Activated T-helper 2 cell treated with anti-CD3 and anti-CD28 coated beads, Interferon-gamma antibody, Interleukin-2, Interleukin-4, amounts not matched to agents 10 μg/mL and 5 μg/mL and 100 μg/mL, durations not matched to agents 14 hours and 24 hours and 36 hours (primary cell): ENCODE measurements at places on chromosomes 4 and X.

DNA sequence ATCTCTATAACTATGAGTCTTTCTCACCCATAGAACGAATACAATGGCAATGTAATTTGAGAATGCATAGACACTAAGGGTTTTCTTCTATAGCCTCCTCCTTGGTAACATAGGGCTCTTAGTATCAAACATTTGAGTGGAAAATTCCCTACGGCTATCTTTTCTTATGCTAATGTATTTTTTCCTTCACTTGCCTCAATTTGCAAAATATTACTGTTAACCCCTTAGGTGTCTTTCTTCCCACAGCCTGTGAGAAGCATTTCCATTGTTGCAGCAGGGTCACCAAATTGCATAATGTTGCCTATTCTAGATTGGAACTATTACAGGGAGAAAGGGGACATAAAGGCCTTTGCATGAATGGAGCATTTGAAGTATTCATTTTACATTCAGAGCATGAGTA is 140.5 kb upstream of the RAPGEF2 start:
- DNase-seq: no peak

DNA sequence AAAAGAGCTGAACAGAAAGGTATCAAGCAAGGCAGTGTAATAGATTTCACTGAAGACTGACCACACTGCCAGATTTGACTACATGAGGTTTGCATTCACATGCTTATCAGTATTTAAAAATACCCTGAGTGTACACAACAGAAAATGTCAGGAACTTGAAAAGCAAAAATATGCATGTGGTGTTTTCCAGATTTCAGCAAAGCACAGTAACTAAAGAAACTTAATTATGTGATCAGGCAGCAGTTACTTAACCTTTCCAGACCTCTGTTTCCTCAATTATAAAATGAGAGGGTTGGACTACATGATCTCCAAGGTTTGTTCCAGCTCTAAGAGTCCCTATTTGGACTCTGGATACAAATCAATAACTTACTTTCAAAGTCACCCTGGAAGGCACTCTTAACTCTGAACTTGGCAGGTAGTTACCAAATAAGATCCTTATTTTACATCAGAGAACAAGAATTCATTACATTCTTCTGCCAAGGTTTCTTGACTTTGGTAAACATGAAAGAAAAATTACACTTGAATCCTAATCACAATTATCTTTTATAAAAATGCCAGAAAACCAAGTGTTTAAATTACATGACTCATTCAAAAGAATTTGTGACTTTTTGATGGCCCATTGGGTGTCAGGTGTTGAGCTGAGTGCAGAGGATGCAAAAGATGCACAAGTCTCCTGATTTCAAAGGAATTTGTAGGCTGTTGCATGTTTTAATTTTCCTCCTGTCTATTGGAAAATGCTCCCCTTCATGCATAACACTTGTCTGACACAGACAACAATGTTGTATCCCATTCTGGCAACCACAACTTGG is 241.6 kb downstream of the MGST2 start:
- no peak for DNase-seq

GRCh38 chrX:102341867-102342266 is 94.9 kb downstream of the NXF2 start:
- DNase-seq: no peak

DNA sequence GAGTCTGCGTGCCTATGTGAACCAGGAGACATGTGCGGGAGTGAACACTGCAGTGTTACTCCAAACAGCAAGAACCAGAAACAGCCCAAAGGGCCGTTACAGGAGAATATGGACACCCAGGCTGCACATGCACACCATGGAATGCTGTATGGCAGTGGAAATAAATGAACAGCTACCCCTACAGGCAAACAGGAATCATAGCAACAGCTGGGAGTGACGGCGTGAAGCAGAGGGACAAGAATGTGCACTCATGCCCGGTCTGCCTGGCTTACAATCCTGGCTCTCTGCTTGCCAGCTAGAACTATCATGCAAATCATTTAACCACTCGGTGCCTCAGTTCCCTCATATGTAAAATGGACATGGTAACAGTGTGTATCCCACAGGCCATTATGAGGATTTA is 16.6 kb downstream of the GPKOW start:
- DNase-seq: no peak

DNA sequence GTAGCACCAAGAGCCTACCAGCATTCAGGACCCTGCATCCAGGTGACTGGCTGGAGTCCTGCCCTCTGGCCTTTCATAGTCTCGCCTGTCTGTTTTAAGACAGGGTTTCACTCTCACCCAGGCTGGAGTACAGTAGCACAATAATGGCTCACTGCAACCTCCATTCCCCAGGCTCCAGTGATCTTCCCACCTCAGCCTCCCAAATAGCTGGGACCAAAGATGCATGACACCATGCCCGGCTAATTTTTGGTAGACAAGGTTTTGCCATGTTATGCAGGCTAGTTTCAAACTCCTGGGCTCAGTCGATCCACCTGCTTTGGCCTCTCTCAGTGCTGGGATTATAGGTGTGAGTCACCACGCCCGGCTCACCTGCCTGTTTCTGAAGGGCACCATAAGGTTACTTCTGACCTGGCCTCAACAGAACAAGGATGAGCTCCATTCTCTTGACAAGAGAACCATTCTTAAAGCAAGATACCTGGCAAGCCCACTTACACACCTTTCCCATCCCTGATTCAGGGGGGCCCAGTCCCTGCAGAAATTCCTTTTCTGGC is 6.7 kb downstream of the RPS4X start:
- DNase-seq: no peak

GRCh38 chrX:9285342-9285771 is 179.5 kb upstream of the TBL1X start:
- DNase-seq: peak; percentile 11

- no peak for DNase-seq
Measured at GRCh38 chrX:104085919-104086318, 9.9 kb upstream of the TMSB15C start.
